WERI-Rb-1 (cell line): ENCODE measurements at places on chromosomes 4 and X.

DNA sequence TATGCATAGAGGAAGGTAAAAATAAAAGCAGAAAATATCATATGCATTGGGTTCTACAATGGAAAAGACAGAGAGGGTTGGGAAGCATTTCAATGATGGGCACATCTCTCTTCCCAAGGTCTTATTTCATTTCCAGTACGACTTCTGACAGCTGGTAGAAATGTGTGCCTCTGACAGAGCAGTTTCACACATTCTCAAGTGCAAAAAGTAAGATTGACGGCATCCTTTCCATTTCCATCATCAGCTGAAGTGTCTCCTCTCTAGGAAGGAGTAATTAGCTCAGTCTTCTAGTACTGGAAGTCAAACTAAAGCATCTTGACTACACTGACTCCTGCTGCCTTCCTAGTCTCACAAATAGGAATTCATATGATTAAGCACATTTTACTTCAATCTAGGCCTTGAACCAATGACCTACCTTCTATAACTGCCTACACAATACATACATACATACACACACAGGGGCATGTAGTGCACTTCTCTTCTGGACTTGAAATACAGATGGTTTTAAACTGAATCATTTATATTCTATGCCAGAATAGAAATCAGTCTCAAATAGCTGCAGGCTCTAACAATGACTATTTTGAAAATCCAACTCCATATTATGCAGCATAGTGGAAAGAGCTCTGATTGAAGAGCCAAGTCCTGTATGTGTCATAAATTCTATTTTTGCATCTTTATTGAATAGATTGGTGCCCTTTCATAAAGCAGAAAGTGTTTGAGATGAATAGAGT lies 473.4 kb downstream of the INPP4B start:
- no peak for DNase-seq

DNA sequence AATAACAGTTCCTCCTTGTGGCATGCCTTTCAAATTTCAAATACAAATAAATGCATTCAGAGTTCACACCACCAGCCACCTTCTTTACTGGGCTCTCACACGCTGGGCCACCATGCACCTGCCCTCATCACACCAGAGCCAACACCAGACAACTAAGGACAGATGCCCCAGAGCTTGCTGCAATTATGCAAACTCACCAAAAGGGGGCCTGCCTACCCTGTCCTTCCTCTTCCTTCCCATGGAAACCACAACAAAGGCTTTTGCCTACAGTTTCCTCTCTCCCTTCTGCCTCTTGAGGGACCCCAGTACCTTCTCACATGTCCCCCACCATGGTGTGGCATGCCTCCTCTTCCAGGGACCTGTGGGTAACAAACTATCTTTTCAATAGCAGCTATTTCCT lies 1333.9 kb upstream of the TENM3 start:
- DNase-seq, result peak; percentile 51

DNA sequence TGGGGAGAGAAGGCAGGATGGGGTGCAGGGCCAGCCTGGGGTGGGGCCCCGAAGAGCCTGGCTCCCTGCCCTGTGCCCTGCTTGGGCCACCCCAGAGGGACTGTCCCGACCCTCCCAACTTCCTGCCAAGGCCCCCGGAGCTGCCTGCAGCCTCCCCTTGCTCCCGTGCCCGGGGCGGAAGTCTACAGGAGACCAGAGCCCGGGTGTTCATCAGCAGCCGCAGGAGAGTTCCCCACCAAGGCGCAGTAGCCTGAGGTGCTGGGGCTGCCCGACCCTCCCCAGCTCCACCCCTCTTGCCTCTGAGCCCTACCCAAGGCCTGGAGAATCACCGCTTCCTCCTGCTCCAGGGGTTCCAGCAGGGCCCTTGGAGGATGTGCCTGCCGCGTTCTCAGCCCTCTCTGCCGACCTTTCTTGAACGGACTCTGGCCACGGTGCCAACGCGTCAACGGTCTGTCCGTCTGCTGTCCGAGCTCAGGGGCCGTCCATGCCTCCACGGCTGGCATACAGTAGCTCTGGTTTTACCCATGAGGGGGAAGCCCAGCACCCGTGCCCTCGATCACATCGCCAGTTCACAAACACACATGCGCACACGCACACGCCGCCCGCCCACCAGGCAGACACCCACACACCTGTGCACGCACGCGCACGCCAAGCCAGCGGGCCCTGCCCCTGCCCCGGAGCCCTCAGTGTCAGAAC lies 36.0 kb upstream of the SPON2 start:
- peak; percentile 38 for DNase-seq

- DNase-seq, result no peak
These were observed 24.2 kb downstream of the SLC25A4 start for GRCh38 chr4:185167234-185167633.

GRCh38 chrX:51459125-51459524 lies 37.3 kb downstream of the NUDT11 start:
- peak; percentile 11 for DNase-seq

DNA sequence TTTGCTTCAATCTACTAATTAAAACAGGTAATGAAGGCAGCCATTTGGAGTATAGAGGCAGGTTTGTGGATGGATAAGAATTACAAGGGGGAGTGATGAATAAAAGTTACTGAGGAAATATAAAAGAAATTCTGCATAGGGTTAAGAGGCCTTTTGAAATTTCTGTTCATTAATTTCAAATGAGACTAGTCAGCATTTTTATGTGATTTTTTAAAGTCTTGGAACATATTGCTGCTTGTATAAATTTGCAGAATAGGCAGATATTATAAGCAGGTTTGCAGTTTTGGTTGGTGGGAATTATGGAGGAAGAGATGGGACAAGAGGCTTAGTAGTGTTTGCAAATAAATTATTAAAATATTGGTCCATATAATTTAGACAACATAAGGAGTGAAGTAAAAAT lies 750.4 kb upstream of the AGA start:
- no peak for DNase-seq

- no peak for DNase-seq
These were observed 10.5 kb downstream of the POU4F2 start for GRCh38 chr4:146649232-146649631.

- DNase-seq, result no peak
These were observed 98.2 kb downstream of the PJA1 start for GRCh38 chrX:69066966-69067525.

- DNase-seq, result no peak
These were observed 139.9 kb downstream of the CHIC2 start for GRCh38 chr4:53924333-53925049.

DNA sequence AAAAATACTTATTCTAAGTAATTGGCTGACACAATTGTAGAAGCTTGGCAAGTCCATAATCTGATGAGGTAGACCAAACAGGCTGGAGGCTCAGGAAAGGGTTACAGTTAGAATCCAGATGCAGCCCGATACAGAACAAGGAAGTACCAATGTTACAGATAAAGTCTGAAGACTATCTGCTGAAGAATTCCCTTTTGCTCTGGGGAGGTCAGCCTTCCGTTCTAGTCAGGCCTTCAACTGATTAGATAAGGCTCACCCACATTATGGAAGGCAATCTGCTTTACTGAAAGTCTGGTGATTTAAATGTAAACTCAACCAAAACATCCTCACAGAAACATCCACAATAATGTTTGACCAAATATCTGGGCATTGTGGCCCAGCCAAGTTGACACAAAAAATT lies 7.4 kb upstream of the DYNLT3 start:
- no peak for DNase-seq

DNA sequence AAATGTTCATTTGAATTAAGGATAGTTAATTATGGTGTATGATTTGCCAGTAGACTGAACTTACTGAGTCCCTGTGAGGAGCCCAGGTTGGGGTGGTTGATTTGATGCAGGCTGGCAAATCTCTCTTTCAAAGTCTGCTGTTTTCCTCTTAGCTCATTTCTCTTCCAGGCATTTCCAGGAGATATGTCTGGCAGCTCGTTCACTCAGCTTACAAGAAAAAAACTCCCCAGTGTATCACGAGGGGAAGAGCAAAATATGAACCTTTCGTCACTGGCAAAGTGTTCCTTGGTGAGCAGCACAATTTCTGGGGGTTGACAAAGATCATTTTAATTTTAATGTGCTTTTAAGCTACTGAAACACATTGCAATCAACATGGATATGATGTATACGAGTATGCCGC lies 244.2 kb downstream of the CBLL2 start:
- no peak for DNase-seq

DNA sequence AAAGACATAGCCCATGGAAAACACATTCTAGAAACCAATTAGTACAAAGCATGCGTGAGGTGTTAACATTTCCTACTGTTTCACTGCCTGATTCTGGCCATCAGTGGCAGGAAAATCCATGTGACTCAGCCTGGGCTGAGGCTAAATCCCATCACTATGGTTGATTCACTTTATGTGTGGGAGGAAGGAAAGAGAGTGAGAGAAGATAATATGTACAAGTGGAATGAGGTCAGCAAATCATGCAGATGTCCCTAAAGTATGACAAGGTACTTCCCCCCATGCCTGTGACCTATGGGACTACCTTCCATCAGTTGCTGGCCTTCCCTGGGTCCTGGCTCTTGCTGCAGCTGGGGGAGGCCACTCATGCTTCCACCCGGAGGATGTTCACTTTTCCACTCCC lies 64.2 kb upstream of the MAP3K15 start:
- DNase-seq, result no peak

- DNase-seq, result no peak
These were observed 72.3 kb upstream of the TNMD start for GRCh38 chrX:100512471-100512870.

- DNase-seq, result no peak
These were observed 92.1 kb downstream of the SLC9A7 start for GRCh38 chrX:46666831-46667230.

- DNase-seq, result no peak
These were observed 70.7 kb downstream of the DOCK11 start for GRCh38 chrX:118566359-118566758.

DNA sequence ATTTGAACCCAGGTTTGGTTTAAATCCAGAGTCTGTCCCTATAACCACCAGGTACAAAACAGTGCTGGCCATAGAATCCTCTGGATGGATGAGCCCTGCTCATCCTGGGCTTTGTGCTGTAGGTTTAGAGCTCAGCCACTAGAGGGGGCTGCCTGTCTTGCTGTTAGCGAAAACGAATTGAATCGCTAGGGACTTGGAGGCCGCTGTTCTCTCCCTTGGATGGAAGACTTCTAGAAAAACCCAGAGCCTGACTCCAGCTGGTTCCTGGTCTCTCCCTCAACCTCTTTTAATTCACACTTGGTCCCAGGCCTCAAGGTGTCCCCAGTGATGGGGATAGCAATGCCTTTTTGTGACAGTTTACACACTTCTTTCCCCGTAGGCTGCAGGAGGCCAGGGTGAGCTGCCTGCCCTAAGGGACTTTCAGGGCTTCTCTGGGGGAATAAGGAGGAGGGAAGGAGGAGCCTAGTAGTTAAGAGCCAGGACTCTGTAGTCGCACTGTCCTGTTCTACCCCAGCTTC lies 8.7 kb downstream of the RIPPLY1 start:
- peak; percentile 68 for DNase-seq

GRCh38 chrX:143429131-143429530 lies 88.1 kb downstream of the SPANXN3 start:
- no peak for DNase-seq

- DNase-seq, result no peak
These were observed 175.5 kb downstream of the DHRSX start for GRCh38 chrX:2325076-2325784.

- DNase-seq, result no peak
These were observed 4.5 kb downstream of the DTHD1 start for GRCh38 chr4:36285784-36286480.

DNA sequence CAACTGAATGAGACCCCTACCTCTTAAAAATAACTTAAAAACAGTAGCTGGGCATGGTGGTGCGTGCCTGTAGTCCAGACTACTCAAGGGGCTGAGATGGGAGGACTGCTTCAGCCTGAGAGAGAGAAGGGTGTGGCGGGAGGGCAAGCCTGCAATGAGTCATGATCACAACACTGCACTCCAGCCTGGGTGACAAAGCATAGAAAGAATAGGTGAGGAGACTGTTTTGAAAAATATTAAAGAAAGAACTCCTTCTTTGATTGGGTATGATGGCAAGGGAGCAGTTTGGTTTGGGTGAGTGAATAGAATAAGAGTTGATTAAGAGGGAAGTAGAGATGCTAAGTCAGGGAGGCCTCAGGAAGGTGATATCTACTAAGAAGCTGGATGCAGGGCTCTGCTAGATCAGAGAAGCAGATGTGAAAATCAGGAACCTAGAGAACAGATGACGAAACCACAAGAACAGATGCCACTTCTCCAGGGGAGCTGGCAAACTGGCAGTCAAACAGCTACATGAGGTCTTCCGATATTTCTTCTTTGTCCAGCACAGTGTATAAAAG lies 318.6 kb downstream of the OPHN1 start:
- DNase-seq, result no peak

DNA sequence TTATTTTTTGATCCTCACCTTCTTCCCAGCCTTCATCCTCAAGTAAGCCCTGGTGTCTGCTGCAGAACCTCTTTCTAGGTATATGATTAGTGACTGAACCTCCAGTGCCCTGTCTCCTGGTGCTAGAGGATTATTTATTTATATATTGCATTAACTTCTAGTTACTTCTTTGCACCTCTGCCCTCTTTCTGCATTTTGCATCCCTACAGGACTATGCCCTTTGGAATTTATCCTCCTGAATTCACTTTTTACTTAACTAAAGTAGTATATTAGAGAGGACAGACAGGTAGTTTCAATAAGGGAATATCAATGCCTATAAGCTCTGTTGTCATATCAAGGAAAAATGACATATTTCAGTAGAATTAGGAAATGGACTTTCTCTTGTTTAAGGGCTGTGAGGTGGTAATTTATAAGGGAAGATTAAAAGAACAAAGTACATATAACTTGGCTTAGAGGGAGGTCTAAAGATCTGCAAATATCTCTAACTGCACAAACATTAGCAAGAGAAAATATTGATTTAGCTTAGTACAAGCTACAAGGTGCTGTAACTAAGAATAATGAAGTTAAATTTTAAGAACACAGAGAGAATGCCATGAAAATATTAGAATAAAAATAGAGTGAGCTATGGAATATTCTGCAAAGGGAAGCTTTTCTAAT lies 181.7 kb downstream of the TEX13A start:
- DNase-seq, result no peak

GRCh38 chr4:107845681-107846080 lies 20.9 kb downstream of the SGMS2 start:
- DNase-seq, result no peak

GRCh38 chrX:1601768-1602085 lies 10.3 kb downstream of the AKAP17A start:
- DNase-seq, result no peak

DNA sequence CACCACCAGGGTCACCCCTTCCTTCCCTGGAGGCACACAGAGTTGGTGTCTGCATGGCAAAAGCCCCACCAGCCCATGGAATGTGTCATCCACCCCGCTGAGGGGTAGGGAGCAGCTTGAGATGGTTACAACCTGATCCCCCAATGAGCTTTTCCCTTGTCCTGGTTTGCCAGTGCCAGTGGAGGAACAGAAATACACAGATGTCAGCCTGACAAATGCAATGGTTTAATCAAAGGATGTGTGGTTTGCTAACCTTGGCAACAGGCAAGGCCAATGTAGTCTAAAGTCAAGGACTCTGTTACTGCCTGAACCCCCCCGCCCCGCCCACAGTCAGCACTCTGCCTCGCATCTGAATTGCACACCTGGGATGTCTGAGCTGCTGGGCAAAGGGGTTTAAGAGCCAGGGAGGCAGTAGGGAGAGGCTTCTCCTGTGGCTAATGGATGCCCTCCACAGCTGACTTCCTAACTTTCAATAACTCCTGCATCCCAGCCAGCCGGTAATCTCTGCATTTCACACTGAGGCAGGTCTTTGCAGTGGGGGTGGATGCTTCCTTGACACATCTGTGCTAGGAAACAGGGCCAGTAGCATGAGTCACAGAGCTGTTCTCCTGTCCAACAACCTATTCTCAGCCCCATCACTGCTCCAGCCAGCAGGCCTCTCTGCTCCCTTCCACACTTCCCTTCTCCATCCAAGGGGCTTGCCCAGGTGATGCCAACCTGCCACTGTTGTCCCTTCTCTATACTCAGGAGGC lies 137.5 kb downstream of the AMMECR1 start:
- no peak for DNase-seq
